Ovary (tissue), 10 donors: ENCODE measurements at places on chromosomes 5 and 9. TPM values are rescaled to one million over a fixed set of nuclear protein-coding genes. Genes with fewer than 3 reads are reported as not detected.
A peak's percentile ranks its signal among the peaks of the same experiment; 100 is the strongest.

DNA sequence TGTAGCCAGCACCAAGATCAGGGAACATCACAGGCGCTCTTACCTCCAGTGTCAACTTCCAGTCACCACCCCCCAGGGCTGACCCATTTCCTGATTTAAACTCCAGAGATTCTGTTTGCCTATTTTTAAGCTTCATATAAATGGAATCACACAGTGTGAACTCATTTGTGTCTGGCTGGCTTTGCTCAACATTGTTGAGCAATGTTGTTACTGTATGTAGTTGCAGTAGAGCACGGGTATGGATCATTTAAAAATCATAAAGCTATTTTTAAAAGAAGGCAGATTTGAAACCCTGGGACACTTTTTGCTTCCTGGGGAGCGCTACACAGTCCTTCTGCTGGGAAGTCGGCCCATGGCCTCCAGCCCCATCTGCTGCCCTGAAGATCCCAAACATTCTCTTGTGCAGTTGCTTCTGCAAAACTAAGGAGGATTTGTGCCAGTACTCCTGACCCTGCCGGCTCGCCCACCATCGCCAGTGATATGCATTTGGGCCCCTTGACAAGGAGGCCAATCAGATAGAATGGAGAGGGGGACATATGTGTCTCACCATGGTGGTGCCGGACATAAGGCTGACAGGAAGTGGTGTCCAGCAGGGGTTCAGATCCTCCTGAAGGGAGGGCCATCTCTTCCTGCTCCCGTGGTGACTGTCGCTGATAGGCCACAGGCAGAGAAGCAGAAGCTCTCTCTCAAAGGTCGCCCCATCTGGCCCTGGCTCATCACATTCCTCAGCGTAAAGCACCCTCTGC lies 13.3 kb downstream of the DCANP1 start:
- no peak for DNase-seq

- DNase-seq = no peak
These were observed 378.8 kb upstream of the TLE4 start for GRCh38 chr9:79193001-79193400.

OCLN gene
- total RNA-seq = 2.0 TPM

DNA sequence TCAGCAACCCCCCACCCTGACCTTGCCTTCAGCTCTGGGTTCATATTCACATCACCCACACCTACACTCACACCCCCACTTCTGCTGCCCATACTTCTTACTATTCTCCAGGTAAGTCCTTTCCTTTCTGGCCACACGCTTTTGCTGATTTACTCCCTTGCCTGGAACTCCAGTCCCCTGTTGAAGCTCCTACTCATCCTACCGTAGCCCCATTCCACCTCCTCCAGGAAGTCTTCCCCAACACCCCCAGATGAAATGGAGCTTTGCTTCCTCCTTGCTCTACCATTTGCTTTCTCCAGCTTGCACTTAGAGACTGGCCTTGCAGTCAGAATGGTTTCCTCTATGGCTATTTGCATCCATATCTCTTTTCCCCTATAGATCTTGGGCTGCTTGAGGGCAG lies 182.3 kb downstream of the MELK start:
- no peak for DNase-seq

CCL21 gene
- total RNA-seq = 16.9 TPM

LRRC19 gene
- not detected for total RNA-seq

DNA sequence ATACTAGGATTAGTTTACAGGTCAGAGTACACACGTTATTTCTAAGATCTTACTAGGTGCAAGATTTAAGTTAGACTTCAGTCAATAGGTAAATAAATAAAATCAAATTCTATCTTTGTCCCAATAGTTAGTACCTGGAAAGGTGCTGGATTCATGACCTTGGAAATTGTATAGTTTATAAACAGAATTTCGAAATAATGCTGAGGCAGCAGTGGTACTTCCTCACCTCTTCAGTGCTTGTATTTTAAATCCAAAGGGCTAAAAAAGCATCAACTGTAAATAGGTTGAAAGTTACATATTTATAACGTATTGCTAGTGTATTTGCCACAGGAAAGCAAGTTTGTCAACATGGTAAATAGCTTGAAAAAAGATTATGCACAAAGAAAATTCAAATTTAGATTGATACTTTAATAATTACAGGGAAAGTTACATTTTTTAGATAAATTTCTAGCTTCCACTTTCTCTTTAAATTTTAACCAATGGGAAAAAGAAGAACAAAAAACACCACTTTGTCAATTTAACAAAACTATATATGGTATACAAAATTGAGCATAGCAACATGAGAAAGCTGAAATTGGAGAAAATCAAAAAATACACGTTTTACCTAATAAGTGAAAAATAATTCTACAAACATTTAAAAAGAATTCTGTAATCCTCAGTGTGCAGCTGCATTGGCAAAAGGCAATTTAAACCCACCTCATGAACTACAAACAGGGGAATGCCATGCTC lies 46.5 kb downstream of the NR3C1 start:
- DNase-seq = no peak

DNA sequence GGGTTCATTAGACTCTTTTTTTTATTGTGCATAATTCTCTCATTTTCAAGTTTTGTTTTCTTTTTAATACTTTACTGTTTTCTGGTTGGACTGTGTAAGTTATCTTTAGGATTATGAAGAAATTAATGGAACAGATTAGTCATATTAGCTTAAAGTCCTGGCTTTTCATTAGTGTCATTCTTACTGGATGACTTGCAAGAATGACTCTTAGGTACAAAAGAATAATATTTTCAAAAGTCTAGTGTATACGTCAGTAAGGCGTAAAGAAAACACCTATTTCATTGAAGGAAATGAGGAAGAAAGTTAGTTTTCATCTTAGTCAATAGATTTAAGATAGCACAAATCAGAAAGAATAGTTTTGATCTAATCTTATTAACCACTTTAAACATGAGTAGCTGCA lies 20.4 kb downstream of the UHRF2 start:
- DNase-seq = no peak

DNA sequence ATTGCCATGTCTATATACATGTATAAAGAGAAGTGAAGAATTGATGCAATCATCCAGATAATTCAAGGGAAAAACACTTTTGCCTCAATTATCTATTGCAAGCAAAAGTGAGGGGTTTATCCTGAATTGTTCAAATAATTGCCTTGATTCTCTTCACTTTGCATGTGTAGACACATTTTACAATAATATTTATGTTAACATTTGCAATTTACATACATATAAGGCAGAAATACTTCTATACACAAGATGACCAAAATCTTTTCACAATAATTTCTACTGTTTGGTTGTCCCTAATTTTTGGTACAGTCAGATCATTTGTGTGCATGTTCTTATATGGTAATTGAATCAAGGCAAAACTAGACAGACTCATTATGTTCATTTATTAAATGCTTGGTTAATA lies 285.3 kb upstream of the TMEM161B start:
- no peak for DNase-seq

PCDHB12 gene
- total RNA-seq = 5.9 TPM

GRCh38 chr5:149338364-149338763 lies 6.9 kb upstream of the GRPEL2 start:
- DNase-seq = no peak

GRCh38 chr5:125169396-125169795 lies 423.0 kb upstream of the ZNF608 start:
- DNase-seq = no peak

- no peak for DNase-seq
These were observed 65.7 kb downstream of the SREK1 start for GRCh38 chr5:66209794-66210193.

WDR38 gene
- total RNA-seq = not detected

DNA sequence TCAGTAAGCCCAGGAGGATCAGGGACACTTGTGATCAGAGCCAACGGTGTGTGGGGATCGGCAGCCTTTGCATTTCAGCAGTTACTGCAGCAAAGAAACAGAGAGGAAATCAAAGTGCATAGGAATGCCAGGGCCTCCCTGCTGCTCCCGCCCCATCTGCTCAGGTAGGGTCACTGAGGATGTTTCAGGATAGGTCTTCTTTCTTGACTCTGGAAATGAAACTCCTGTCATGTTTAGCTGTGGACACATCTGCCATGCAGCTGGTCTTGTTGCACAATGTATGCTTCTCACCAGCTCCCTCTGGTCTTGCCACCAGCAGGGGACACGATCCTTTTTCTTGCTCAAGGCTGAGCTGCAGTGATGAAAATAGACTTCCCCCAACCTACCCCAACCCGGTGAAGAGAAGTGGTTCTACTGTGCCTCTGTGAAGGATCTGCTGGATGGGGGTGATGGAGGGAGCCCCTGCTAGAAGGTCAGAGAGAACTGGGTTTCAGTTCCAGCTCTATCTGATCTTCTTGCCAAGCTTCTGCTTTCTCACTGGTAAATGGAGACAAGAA lies 185.2 kb upstream of the KLF4 start:
- no peak for DNase-seq

POU5F2 gene
- 0.83 TPM for total RNA-seq

DNA sequence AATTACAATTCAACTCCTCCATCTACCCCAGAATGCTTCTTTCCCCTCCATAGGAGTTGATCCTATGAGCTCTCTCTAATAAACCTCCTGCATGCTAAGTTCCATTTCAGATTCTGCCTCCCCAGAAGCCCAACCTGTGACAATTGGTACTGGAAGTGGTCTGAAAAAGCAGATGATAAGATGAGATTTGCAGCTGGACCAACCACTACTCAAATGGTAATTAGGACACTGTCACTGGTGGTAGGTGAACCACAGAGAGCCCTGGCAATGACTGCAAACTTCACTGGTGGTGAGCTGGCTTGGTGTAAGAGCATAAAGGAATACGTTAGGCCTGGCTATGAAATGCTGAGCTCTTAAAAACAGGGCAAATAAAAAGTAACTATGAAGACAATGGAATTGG lies 112.6 kb downstream of the ESM1 start:
- DNase-seq = no peak

DNA sequence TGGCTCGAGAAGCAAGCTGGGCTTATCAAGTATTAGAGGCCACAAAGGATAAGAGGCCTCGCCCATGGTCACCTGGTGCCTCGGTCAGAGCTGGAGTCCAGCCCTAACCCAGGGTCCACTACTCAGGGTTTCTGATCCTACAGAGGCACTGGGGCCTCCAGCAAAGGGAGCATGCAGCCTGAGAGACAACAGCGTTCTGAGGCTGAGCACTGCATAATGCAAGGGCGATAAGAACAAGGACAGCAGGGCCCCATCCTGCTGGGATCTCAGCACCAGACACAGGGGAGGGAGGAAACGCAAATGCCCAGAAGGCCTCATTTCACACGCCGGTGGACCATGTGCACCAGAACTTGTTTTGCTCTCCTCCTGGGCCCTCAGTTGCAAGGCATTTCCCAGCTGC lies 63.0 kb downstream of the C5orf15 start:
- DNase-seq = no peak

- DNase-seq = no peak
These were observed 281.7 kb upstream of the PTGER4 start for GRCh38 chr5:40397976-40398375.

- no peak for DNase-seq
These were observed 234.6 kb downstream of the PARP8 start for GRCh38 chr5:50900952-50901510.

DNA sequence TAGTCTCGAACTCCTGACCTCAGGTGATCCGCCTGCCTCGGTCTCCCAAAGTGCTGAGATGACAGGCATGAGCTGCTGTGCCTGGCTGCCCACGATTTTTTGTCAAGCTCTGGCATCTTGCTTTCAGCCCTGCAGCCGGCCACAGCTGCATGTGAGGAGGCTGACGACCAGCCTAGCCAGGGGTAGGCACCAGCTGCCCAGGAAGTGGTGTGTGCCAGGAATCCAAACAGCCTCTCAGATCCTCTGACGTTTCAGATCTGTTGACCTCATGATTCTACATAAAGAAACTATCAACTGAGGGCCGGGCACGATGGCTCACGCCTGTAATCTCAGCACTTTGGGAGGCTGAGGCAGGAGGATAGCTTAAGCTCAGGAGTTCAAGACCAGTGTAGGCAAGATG lies 19.0 kb downstream of the DYNC2I2 start:
- no peak for DNase-seq

- no peak for DNase-seq
These were observed 327.2 kb upstream of the NREP start for GRCh38 chr5:112084149-112084548.

GRCh38 chr5:158050421-158050820 lies 191.5 kb upstream of the CLINT1 start:
- no peak for DNase-seq

PITX1 gene
- 0.57 TPM for total RNA-seq

DNA sequence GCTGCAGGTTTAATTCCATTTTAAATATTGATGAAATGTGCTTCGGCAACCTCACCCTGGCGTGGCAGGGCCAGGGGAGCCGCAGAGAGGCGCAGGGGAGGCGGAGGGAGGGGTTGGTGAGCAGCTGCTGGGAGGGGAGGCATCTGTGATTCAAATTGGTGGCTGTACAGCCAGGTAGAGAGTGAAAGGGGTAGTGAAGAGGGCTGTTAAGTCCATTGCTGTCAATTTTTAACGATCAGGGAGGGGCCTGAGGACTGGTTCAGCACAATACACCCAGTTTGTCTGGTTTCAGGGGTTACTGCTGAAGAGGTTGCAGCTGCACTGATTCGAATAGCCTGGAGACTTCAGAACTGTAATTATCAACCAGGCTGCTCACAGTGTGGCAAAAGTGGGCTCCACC lies 31.3 kb downstream of the LHX6 start:
- no peak for DNase-seq

GRCh38 chr5:173310861-173311785 lies 17.1 kb downstream of the STC2 start:
- DNase-seq = peak; percentile 65

GRCh38 chr5:159106569-159107282 lies 7.0 kb upstream of the EBF1 start:
- peak; percentile 91 for DNase-seq

DNA sequence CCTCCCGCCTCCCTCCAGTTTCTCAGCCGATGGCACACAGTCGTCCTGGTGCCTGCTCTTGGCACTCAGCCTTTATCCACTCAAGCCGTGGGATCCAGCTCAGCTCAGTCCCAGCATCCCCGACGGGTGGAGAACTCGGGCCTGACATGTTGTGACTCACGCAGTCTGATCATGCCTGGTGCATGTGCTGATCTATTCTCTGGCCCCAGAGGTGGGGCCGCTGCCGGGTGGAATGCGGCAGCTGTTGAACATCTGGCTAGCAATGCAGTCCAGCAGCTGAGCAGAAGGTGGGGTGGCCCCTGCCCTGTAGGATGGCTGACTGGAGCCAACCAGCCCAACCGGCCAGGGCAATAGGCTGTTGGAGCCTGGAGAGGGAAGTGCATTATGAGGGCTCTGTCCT lies 1.7 kb upstream of the AIF1L start:
- no peak for DNase-seq

SHISAL2B gene
- not detected for total RNA-seq

DNA sequence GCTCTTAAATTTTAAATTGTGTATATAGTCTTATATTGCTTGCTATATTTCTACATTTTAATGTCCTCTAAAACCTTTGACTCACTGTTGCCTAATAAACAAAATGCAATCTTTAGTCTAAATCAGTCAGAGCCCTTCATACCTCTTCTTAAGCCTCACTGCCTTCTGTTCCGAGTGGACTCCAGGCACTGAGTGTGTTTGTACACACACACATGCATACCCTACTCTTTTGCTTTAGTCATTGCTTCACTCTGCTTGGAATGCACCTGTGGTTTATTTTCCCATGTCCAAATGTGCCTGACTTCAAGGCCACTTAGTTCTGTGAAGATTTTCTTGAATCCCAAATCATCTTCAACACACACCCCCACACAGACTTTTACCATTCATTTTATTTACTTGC lies 60.9 kb downstream of the SLC12A2 start:
- no peak for DNase-seq

- DNase-seq = no peak
These were observed 18.1 kb upstream of the GPX3 start for GRCh38 chr5:151002250-151002649.

DNAJC25 gene
- 8.4 TPM for total RNA-seq

LIX1 gene
- total RNA-seq = not detected

SEMA6A gene
- total RNA-seq = 7.2 TPM
